ENCODE measurements at places on chromosomes 6 and 20. TPM values are rescaled to one million over a fixed set of nuclear protein-coding genes. Genes with fewer than 3 reads are reported as not detected.
A peak's percentile ranks its signal among the peaks of the same experiment; 100 is the strongest.

- DNase-seq: no peak
Measured at GRCh38 chr6:51812231-51812630, 275.2 kb downstream of the PKHD1 start.

DNA sequence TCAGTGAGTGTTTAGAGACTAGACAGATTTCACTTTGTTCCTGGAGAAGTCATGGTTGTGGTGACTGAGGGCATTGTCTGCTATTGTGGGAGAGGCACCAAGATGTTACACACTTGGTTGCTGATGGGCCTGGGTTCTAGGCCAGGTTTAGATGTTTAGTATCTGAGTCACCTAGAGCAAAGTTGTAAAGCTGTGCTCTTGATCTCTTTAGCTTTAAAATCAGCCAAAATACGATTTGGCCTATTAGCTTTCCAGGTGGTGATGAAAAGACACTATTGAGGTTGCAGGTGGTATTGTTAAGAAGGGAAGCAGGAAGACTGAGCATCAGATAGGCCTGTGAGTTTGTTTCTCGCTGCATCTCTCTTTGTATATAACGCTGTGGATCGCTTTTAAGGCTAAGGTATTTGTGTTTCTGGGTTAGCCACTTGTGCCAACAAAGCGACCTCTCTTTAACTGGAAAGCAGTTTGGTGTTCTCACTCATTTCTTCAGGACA lies 48.6 kb downstream of the FOXO3 start:
- DNase-seq: peak; percentile 22

GRCh38 chr6:142945446-142946180 lies 637 bp upstream of the HIVEP2 start:
- DNase-seq: no peak

- no peak for DNase-seq
Measured at GRCh38 chr6:100924534-100925227, 43.6 kb upstream of the ASCC3 start.

- no peak for DNase-seq
Measured at GRCh38 chr20:2336471-2336870, 40.7 kb downstream of the TGM3 start.

DNA sequence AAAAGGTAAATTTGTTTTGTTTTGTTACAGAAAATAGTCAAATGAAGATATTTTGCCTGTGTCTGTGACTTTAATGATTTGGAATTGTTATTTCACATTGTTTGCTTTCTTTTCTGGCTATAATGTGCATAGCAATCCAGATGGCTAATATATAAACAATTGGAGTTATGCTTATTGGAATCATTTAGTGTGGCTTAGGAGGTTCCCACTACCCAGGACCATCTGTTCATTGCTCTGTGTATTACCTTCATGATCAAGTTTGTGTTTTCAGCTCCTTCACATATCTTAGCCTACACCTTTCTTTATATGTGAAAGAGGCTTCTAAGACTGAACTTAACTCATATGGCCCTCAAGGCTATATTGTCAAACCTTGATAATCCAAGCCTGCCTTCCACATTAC lies 232.9 kb downstream of the BCKDHB start:
- no peak for DNase-seq

- no peak for DNase-seq
Measured at GRCh38 chr6:73796881-73797280, 100.9 kb downstream of the CD109 start.

- DNase-seq: no peak
Measured at GRCh38 chr6:132391391-132392269, 9.6 kb downstream of the MOXD1 start.

- no peak for DNase-seq
Measured at GRCh38 chr6:41685641-41686380, 47.5 kb downstream of the MDFI start.

AKAP12 gene
- total RNA-seq: 13.1 TPM

SRMS gene
- not detected for total RNA-seq

GRM1 gene
- total RNA-seq: not detected

DAAM2 gene
- 26.5 TPM for total RNA-seq

EDEM2 gene
- total RNA-seq: 5.0 TPM

PPIL4 gene
- total RNA-seq: 25.7 TPM
